ENCODE measurements at places on chromosomes 1 and 21.

- DNase-seq, result peak; percentile 92
These were observed 17.2 kb downstream of the NFYC start for GRCh38 chr1:40708750-40709099.

DNA sequence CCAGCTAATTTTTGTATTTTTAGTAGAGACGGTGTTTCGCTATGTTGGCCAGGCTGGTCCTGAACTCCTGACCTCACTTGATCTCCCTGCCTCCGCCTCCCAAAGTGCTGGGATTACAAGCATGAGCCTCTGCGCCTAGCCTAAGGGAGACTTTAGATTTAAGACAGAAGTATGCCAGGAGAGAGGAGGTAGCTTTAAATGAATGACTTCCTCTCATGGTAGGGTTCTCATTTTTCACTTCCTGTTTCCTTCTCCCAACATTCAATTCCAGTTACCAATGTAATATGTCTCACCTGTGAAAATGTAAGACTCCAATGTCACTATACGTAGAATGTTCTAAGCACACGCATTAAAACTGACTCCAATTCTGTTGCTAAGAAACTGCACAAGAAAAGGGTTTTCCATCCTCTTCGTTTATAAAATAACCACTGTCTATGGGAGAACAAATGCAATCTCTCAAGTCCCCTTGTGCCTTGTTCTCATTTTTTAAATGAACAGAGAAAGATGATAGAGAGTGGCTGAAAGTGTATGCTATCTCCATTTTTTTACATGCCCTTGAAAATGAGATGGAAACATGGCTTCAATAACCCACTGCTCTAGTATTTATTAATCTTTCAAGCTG, 140.0 kb downstream of the SLC45A1 start:
- no peak for DNase-seq

GRCh38 chr1:20666146-20666545, 5.0 kb upstream of the DDOST start:
- DNase-seq, result no peak

- DNase-seq, result no peak
These were observed 273.8 kb downstream of the FAM72C start for GRCh38 chr1:143698016-143698415.

GRCh38 chr1:231702804-231703203, 76.2 kb downstream of the DISC1 start:
- no peak for DNase-seq

DNA sequence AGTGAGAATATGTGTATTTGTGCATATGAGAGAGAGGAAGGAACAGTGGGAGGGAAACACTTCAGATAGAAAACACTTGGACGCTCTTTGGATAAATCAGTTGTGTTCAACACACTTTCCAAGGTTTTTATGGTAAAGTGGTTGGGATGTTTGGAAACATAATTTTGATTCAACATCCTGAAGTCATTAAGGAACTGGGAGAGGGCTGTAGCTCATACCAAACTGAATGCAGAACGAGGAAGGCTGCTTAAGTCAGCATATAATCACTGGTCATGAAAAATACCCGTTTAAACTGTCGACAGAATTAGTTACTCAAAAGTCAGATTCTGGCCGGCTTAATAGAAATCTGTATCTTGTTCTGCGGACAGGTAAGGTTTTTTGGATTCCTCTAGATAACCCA, 14.9 kb downstream of the LIX1L start:
- no peak for DNase-seq

DNA sequence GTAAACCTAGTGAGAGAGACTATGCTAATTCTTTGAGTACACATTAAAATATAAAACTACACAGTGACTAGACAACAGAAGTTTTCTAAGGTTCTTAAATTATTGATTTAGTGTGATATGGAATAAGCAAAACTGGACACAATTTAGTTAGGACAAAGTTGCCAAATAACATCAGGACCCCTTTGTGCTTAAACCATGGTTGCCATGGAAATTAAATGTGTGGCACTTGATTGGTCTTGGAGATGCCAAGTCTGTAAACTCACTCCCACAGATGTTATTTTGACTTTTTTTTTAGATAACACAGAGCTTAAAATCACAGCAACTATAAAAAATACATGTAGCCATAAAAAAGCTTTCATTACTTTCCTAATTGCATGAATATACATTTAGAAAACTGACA, 234.6 kb downstream of the BRINP3 start:
- DNase-seq, result no peak

- DNase-seq, result peak; percentile 70
These were observed 402 bp upstream of the AK4 start for GRCh38 chr1:65147424-65148177.

GRCh38 chr1:93255222-93256079, 74.9 kb downstream of the CCDC18 start:
- DNase-seq, result no peak

DNA sequence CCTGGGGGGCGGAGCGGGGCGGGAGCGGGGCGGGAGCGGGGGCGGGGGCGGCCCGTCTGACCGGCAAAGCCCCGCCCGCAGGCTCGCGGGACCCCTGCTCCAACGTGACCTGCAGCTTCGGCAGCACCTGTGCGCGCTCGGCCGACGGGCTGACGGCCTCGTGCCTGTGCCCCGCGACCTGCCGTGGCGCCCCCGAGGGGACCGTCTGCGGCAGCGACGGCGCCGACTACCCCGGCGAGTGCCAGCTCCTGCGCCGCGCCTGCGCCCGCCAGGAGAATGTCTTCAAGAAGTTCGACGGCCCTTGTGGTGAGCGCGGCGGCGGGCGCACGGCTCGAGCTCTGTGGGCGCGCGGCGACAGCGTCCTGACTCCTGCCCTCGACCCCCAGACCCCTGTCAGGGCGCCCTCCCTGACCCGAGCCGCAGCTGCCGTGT, 21.2 kb downstream of the AGRN start:
- DNase-seq, result peak; percentile 61

GRCh38 chr1:119298687-119299303, 69.8 kb upstream of the HAO2 start:
- DNase-seq, result peak; percentile 51

- DNase-seq, result no peak
These were observed 73.5 kb downstream of the OSBPL9 start for GRCh38 chr1:51690285-51690961.

- DNase-seq, result peak; percentile 82
These were observed 63.9 kb upstream of the CYP2J2 start for GRCh38 chr1:59990470-59990869.

DNA sequence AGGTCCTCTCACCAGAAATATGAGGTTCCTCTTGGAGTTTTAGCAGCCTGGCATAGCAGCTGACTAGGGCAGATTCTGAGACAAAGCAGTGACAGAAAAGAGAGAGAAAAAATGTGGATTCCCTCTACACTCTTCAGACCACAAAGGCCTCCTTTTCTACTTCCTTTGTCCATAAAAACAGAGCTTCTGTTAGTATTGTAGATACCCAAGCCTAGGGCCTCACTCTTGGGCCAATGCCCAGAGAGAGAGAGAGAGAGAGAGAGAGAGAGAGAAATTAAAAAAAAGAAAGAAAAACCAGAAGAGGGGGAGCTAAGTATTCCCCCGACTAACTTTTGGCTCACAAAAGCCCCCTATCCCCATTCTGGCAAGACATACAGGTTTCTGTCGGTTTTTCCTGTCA, 2.4 kb upstream of the ZRANB2 start:
- DNase-seq, result no peak

- DNase-seq, result peak; percentile 84
These were observed 4.6 kb downstream of the TMEM63A start for GRCh38 chr1:225877580-225877979.

- no peak for DNase-seq
These were observed 300.6 kb upstream of the POGK start for GRCh38 chr1:166538646-166539045.

GRCh38 chr1:36882536-36883285, 151.6 kb downstream of the GRIK3 start:
- DNase-seq, result no peak

GRCh38 chr1:180155182-180155682, 563 bp downstream of the QSOX1 start:
- peak; percentile 59 for DNase-seq

DNA sequence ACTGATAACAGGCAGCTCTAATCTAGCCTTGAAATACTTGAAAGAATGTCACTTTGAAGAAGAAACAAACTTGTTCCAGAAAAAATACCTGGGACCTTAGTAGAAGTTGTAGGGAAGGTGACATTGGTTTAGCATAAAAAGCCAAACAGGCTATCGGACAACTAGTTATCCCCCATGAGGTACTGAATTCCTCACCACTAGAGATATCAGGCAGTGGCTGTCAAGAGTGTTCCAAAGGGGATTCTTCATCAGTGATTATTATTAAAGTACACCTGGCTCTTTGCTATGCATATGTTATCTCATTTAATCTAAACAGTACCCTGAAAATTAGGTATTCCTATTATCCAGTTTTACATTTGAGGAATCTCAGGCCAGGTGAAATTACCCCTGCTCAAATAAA, 13.1 kb upstream of the HMGN2 start:
- DNase-seq, result no peak

DNA sequence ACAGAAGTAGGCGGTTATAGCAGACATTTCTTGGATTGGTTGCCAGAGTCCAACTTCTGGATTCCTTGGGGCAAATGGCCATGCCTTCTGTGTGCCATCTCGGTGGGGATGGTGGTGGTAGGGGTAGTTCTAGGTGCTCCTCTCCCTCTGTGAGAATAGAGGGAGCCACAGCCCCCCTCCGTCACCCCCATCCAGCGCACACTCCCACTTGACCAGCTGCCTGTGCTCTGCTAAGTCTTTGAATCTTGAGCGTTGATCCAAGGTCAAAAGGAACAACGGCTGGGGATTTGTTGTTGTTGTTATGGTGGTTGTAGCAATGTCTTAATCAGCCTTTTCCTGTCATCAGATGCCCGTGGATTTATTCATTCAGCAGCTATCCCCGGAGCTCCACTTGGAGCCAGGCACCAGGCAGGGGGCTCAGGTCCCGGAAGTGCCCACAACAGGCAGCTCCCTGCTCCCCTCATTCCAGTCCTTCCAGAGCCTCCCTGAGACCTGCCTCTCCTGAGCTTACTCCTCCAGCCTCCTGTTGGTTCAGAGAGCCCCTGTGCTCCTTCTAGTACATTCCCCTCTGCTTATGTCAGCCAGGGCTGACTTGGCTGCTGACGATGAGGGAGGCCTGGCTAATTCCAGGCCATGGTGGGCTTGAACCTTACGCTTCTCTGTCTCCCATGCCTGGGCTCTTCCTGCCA, 146.6 kb upstream of the WNT4 start:
- peak; percentile 70 for DNase-seq

DNA sequence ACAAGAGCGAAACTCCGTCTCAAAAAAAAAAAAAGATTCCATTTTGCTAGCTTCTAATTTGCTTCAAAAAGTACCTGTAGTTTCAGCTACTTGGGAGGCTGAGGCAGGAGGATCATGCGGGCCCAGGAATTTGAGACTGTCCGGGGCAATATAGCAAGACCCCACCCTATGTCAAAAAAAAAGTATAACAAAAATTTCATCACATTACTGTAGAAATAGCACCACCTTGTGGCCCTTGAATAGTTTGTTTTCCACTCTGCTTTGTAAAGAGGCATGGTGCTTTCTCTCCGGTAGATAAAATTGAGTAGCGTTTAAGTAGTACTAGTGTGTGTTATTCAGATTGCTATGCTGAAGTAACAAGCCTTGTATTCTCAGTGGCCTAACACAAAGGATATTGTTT, 18.2 kb upstream of the MSTO1 start:
- peak; percentile 87 for DNase-seq

GRCh38 chr1:3231826-3232225, 162.8 kb downstream of the PRDM16 start:
- no peak for DNase-seq

- DNase-seq, result peak; percentile 41
These were observed 48.8 kb downstream of the ARHGEF10L start for GRCh38 chr1:17588048-17588871.

DNA sequence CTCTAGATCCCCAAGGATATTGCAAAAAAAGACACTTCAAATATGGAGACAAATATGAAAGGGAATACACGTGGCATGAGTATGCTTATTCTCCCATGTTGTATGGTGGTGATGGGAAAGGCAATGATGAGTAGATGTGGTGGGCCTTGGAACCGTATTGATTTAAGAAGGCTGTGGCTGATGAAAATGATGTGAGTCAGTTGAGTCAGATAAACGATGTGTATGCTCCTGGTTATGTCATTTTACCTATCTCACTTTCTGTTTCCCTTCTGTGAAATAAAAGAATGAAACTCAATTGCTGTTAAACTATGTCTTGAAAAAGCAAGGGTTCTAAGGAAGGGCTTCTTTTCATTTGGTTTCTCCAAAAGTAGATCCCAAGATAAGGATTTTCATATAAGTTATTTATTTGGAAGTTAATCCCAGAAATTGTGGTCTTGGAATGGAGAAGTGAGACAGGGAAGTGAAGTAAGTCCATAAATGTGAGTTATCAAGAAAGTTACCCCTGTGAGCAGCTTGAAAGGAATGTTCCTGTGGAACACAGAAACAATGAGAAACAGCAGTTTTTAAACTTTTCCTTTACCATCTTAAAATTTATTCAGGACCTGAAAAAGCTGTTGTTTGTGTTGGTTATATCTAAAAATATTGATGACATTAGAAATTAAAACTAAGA, 292.0 kb downstream of the DUSP10 start:
- no peak for DNase-seq

DNA sequence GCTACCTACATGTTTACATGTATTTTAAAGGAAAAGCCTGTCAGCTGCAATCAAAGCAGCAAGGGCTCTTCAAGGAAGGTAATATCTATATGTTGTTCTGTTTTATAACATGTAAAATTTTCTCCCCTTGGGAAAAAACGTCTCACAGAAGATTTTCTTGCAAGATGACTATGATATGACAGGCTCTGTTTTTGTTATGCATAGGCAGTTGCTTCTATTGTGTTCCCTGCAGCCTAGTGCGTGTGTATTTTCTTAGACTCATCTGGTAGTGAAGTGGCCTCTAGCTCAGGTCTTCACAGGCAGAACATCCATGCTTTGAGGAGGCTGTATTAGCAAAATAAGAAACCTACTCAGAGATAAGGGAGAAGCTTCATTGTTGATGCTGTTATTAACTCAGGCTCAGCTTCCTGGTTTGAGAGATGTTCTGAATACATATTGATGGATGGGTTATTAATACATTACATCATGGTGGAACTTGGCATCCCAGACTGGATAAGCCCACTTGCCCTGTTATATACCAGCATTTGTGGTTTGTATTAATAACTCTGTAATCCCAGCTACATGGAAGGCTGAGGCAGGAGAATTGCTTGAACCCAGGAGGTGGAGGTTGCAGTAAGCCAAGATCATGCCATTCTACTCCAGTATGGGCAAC, 35.8 kb downstream of the LAMC1 start:
- DNase-seq, result no peak

GRCh38 chr1:201500670-201501120, 6.2 kb downstream of the CSRP1 start:
- DNase-seq, result no peak

DNA sequence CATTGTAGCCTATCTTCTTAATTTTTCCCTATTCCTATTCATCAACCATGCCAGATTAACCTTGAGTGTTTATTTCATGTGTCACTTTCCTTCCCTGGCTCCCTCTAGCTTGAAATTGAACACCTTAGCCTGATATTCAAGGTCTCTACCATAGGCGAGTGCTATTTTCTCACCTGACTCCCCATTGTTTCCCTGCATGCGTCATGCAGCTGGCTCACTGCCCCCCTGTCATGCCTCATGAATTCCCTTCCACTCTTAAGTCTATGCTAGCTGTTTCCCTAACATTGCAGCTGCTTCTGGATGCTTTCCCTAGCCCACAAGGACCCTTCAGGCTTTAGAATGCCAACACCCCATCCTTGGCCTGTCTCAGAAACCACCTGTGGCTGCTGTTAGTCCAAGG, 56.7 kb upstream of the CD1D start:
- DNase-seq, result no peak

GRCh38 chr1:110580244-110580643, 25.9 kb downstream of the KCNA2 start:
- DNase-seq, result no peak

Measured in NCI-H82 (cell line).